ENCODE measurements at places on chromosomes 12 and 14.

DNA sequence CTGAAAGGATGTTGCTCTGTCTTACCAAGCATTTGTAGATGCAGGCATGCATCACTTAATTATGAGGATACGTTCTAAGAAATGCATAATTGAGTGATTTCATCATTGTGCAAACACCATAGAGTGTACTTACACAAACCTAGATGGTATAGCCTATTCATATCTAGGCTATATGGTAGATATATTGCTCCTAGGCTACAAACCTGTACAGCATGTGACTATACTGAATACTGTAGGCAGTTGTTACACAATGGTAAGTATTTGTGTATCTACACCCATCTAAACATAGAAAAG lies 75.9 kb downstream of the IFT81 start:
- no peak for DNase-seq

DNA sequence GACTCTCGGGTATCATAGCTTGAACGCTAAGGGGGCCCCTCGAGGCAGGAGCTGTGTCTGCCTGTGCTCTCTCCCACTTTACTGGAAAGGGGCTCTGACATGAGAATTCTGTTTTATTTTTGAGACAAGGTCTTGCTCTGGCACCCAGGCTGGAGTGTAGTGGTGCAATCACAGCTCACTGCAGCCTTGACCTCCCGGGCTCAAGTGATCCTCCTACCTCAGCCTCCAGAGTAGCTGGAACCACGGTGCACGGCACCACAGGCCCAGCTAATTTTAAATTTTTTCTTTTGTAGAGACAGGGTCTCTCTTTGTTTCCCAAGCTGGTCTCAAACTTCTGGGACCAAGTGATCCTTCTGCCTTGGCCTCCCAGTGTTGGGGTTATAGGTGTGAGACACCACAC lies 77.7 kb downstream of the PAPOLA start:
- no peak for DNase-seq

- DNase-seq, result no peak
Measured at GRCh38 chr14:84250893-84251292, 1279.1 kb upstream of the FLRT2 start.

- DNase-seq, result no peak
Measured at GRCh38 chr12:49195736-49196135, 6.9 kb upstream of the TUBA1A start.

DNA sequence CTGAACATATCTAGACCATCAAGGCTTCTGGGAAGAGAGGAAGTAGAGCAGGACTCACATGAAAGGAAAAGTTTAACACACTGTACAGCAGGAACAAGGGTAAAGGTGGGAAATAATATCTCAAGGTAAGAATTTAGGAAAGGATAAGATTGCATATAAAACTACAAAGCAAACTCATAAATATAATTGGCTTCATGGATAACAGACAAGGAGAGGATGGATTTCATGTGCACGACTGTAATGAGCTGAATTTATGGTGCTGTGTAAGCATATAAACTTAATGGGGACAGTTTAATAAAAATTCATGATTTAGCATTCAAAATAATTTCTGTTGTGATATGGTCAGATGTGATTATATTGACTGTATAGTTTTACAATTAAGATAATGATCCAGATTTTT lies 298.0 kb downstream of the GXYLT1 start:
- no peak for DNase-seq

- no peak for DNase-seq
Measured at GRCh38 chr14:38616959-38617358, 361.1 kb upstream of the CLEC14A start.

DNA sequence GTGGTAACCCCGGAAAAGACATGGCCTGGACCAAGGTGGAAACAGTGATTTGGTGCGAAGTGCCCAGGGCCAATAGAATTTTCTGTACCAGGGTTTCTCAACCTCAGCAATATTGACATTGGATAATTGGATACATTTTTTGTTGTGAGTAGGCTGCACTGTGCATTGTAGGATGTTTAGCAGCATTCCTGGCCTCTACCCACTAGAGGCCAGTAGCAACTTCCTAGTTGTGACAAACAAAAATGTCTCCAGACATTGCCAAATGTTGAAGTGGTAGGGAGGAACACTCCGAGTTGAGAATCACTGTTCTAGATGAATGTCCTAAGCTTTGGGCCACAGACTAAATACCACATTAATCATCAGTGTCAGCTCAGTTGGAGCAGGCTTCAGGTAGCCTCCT lies 6.2 kb upstream of the CGRRF1 start:
- DNase-seq, result no peak

- DNase-seq, result no peak
Measured at GRCh38 chr12:43556057-43556456, 4.1 kb upstream of the ADAMTS20 start.

Measured in islet precursor cell (in vitro differentiated cells).